Astrocyte of the hippocampus (primary cell): ENCODE measurements at places on chromosomes 16 and 17.
A peak's percentile ranks its signal among the peaks of the same experiment; 100 is the strongest.

DNA sequence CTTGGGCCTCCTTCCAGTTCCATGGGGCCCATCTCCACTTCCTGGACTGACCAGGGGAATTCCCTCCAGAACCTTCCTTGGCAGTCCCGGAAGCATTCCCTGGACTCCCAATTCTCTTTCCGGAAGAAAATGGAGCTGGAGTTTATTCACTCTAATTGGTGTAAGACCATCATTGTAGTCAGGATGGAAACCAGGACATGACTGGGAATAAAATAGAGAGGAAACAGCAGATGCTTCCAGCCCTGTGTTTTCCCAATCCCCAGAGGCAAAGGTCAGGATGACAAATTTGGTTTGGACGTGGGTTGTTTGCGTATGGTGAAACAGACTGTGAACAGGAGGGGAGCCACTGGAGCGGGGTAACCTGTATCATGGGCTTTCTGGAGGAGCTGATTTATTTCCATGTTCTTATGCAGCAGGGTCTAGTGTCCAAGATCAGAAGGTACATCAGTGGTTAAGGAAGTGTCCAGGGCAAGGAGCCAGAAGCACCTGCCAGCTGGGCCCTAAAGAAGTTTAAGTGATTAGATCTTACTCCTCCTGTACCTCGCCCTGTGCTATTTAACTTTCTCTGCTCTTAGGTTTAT is 8.5 kb upstream of the LONP2 start:
- no peak for DNase-seq

DNA sequence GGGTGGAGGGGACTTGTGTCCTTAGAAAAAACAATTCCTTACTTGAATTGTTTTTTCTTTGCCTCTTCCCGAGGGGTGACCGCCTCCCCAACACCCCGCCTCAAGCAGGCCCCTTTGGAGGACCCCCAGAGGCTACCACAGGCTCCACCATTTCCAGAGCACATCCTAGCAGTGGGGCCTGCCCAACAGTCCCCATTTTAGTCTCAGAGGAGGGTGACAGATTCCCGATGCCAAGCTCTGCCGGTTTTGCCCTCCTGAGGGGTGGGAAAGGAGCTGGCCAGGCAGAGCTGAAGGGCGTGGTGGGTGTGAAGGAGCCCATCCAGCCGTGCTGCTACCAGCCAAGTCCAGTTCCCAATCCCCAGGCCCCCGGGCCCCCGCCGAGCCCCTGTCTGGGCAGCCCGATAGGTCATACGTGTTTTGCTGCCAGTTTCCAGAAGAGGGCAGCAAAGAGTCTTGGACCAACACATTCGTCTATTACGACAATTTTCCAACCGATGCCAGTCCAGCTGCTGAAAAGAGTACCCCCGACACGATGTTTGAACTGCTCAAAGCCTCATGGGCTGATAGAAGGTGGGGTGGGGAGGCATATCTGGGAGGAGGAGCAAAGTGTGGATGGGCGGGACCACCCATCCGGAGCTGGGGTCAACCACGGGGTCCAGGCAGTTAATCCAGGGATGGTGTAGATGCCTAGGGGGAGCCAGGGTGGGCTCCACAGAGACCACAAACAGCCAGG is 18.8 kb upstream of the GAA start:
- peak; percentile 85 for DNase-seq

- peak; percentile 90 for DNase-seq
Observed at GRCh38 chr16:86994651-86995171, 322.5 kb downstream of the C16orf95 start.

GRCh38 chr17:35716897-35717465 is 14.5 kb upstream of the RASL10B start:
- DNase-seq = peak; percentile 30

DNA sequence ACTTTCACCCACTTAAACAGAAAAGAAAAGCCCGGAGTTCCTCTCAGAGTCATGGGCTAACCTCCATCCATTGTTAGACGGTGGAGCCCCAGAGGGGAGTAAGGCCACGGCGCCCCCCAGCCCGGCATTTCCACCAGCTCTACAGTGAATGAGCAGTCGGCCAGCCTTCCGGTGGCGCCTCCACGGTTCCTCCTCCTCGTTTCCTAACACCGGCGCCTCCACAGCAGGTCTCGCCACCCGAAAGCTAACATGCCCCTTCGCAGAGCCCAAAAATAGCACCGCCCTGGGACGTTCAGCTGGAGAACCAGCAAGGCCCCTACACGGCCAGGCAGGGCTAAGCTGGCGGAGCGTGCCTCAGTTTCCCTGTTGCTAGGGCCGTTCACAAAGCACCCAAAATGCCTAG is 858 bp downstream of the MMD start:
- peak; percentile 47 for DNase-seq
